ENCODE measurements at places on chromosomes 16 and 17.
A peak's percentile ranks its signal among the peaks of the same experiment; 100 is the strongest.

DNA sequence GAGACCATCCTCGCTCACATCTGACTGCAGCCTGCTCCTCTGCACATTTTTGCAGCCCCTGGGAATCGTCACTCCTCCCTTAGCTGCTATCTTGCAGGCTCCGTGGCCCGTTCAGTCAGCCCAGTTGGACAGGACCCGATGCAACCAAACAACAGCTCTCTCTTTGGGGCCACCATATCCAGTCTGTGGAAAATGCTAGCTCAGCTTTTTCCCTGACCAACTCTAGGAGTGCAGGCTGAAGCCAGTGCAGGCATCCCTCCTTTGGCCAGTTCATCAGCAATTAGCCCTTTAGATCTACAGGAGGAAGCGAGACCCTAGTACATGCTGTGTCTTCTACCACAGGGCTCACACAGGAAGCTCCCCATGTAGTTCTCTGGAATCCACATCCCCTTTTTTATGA, 182.1 kb downstream of the HS3ST3A1 start:
- DNase-seq = no peak

GRCh38 chr17:6752068-6752909, 3.6 kb upstream of the XAF1 start:
- DNase-seq = peak; percentile 22

GRCh38 chr16:54239456-54239855, 47.1 kb downstream of the IRX3 start:
- no peak for DNase-seq

DNA sequence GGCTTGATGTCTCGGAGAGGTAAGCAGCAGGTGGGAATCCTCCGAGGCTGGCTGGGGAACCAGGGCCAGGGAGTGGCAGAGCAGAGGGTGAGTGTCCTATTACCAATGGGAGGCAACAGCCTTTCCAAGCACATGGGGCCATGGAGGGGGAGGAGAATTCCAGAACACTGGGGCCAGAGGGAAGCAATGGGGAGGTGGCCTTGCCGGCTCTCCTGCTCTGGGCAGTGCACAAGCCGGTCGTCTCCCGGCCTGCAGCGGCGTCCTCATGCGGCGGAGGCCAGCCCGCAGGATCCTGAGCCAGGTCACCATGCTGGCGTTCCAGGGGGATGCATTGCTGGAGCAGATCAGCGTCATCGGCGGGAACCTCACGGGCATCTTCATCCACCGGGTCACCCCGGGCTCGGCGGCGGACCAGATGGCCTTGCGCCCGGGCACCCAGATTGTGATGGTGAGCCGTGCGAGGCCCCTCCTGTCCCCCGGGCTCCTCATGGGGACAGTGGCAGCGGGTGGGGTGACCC, 21.9 kb downstream of the SGSH start:
- peak; percentile 77 for DNase-seq

DNA sequence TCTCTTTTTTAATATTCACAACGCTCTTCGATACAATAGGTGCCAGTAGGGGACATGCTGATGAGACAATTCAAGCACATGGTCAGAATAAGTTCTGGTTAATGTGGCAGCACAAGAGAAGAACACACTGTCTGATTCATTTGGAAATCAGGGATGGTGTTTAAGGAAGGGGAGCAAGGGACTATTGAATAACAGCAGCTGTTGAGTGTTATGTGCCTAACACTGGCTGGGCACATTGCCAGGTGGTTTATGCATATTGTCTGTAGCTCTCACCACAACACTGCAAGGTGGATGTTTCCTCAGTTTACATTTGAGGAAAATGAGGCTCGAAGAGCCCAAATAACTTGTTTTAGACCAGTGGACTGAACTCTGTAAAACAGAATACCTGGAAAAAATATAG, 44.2 kb downstream of the LYRM9 start:
- no peak for DNase-seq

- DNase-seq = no peak
Measured at GRCh38 chr17:75652341-75652740, 14.6 kb downstream of the RECQL5 start.

DNA sequence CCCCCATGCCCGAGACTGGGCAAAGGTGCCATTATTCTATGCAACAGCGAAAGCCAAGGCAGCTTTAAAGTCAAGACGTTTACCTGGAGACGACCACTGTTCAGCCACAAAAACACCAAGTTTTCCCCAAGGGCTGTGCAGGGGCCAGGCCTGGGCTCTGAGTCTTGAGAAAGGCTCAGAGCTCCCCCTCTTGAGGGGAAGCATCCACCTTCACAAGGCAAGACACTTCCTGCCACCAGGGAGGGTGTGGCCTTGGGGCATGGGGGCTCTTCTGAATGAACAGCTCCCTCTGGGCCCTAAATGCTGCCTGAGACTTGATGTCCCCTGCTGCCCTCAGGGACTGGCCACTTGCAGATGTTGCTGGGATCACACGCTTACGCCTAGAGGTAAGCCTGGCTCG, 26.5 kb downstream of the PDIA2 start:
- DNase-seq = no peak

- no peak for DNase-seq
Measured at GRCh38 chr17:69454051-69454450, 39.6 kb downstream of the MAP2K6 start.

- no peak for DNase-seq
Measured at GRCh38 chr17:77544347-77545110, 403.8 kb downstream of the SEC14L1 start.

DNA sequence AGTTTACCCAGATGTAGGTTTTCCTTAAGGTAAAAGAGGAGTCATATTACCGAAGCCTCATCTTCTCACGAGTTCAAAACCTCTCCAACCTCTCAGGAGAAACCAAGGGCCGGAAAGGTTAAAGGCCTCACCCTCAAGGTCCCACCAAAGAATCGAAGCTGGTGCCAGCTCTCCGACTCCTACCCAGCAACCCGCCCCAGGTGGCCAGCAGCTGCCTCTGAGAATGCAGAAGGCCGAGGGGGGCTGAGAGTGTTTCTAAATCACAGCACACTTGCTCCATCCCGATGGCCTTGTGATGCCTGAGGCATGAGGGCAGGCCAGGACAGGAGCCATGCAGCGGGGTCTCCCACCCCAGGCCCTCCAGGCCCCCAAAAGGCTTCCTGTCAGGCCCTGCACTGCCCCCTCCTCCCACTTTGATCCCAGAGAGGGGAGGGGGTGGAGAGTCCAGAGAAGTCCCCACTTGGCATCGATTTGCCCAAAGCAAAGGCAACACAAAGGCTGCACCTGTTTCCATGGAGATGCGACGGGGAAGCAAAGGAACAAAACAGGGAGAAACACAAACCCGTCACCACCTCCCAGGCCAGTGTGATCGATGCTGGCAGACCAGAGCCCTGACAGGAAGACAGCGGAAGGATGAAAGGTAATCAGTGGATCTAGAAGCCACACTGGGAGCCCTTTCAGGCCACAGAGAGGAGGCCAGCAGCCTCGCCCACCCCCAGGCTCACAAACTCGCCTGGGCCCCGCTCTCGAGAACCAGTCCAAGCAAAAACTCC, 39.0 kb downstream of the CUEDC1 start:
- DNase-seq = peak; percentile 68

- DNase-seq = no peak
Measured at GRCh38 chr17:67358612-67359011, 7.8 kb downstream of the PSMD12 start.

- DNase-seq = no peak
Measured at GRCh38 chr17:27612160-27612770, 18.7 kb upstream of the LGALS9 start.

- peak; percentile 76 for DNase-seq
Measured at GRCh38 chr16:83713597-83713996, 94.2 kb upstream of the HSBP1 start.

GRCh38 chr16:704552-705380, 835 bp downstream of the FBXL16 start:
- no peak for DNase-seq

DNA sequence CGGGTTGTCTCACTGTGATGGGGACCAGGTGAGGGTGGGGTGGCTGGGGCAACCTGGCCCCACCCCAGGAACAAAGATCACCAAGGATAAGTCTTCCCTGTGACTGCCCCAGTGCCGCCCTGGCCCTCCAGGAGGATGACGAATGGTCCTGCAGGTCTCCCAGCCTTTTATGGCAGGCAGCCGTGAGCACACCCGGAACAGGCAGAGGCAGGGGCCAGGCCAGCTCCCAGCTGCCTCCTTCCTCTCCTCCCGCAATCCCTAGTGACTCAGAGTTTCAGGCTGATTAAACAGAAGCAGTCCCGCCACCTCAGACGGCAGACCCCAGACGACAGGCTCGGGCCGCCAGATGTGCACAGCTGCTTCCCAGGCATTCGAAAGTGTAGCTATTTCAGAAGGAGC, 13.3 kb downstream of the JUP start:
- peak; percentile 67 for DNase-seq

- no peak for DNase-seq
Measured at GRCh38 chr16:28188085-28188916, 23.5 kb downstream of the XPO6 start.

GRCh38 chr16:85642762-85643358, 29.7 kb downstream of the GSE1 start:
- DNase-seq = no peak

GRCh38 chr16:3573146-3573815, 3.9 kb downstream of the NLRC3 start:
- DNase-seq = no peak

GRCh38 chr17:28379814-28380801, 8.6 kb downstream of the SARM1 start:
- no peak for DNase-seq

DNA sequence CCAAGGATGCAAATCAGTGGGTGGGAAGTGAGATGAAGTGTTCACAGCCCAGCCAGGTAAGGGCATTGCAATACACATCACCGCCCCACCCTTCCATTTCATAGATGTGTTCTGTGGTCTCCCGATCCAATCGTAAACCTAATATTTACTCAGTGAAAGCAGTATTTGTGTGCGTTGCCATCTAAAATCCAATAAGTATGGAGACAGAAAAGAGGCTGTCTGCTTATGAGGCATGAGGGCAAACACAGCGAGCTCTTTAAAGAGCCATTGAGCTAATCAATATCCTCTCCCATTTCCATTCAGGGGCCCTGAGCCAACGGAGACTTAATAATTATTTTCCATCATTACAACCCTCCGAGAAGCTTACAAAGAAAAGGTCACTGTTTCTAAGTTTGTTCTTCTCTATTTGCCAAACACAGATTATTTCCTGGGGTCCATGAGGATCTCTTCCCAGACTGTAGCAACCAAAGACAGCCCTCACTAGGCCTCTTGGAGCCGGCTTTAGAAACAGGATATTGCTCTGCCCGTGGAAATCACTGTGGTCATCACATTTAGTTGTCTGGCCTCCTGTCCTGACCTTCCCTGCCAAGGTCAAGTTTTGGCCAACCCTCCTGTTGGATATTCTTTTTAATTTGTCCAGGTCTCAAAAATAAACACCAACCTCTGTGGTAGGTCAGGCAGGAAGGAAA, 120.1 kb downstream of the SLC39A11 start:
- no peak for DNase-seq

DNA sequence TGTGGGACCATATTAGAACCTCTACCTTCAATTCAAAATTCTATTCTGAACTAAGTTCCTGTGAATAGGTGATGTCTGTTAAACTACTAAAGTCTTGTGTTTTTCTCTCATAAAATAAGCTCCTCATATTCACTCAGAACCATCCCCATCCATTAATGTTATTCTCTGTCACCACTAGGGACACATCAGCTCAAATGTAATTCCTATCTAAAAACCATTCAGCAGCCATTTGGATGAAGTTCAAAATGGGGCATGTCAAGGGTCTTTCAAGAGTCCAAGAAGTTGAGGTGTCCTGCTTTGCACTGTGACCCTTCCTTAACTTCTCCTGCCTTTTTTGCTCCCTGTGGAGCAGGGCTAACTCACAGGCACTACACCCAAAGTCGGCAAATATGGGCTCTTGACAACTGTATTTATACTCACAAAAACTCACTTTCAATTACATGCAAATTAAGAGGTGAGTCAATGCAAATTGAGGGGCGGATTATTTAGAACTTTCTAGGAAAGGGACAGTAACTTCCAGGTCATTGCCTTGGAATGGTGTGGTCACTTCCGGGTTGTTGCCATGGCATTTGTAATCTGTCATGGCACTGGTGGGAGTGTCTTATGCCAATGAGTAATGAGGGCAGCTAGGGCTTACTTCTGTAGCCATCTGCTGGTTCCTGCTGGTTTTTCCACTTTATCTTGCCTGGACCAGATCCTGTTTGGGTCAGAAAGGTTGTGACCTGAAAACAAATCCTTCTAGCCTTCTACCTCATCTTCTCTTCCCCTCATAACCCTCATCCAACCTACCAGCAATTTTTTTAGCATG, 128.2 kb upstream of the COX10 start:
- DNase-seq = no peak

DNA sequence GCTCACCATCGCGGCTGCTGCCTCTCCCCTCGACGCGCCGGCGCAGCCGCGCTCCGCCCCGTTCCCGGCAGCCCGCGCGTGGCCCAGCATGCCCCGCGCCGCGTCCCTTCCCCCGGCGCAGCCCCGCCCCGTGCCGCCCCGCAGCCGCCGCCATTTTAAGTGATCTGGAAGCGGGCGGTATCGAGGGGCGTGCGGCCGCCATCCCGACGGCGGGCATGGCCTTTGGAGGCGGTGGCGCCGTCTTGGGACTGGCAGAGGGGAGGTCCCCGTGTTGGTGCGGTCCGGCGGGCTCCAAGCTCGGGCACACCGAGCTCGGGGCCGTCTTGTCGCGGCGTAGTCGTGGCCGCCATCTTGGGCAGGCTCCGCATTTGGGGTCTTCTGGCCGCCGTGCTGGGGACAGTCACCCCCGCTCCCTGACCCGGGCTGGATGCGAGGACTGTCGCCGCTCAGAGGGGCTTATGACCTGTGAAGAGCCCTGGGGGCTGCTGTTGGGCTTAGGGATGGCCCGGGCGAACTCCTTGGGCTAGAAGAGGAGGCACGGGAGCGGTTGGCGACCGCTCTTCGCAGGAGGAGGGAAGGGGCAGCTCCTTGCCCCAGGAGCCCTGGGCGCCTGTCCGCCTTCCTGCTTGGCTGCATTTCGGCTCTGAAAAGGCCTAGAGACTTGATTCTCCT, at the start of gene ELOB:
TSS of gene ELOB (minus strand) at position 50 of the 672 bp plus-strand sequence. CDS start at position 9, 41 bp downstream.
- peak; percentile 99 for DNase-seq

- DNase-seq = no peak
Measured at GRCh38 chr17:38567350-38567749, 38.4 kb downstream of the SRCIN1 start.

DNA sequence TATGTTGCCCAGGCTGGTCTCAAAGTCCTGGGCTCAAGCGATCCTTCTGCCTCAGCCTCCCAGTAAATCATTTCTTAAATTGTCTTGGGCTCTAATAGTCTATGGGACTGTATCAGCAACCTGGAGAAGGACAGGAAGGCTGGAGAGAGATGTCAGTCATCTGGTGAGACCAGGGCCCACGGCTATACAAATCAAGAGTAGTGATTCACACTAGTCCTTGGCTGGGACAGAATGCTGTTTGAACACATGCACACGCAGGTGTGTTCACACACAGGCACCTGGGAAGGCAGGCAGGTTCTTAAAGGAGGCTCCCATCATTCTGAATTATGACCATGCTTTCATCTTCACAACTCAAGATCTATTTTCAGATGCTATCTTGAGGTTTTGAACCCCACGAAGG, 14.1 kb downstream of the NQO1 start:
- no peak for DNase-seq

GRCh38 chr16:52515068-52515671, 31.8 kb downstream of the TOX3 start:
- DNase-seq = no peak

GRCh38 chr16:83682116-83682867, 125.5 kb upstream of the HSBP1 start:
- no peak for DNase-seq

Data from iPS-NIHi11 (cell line).